ENCODE measurements at places on chromosomes 12 and 14.

DNA sequence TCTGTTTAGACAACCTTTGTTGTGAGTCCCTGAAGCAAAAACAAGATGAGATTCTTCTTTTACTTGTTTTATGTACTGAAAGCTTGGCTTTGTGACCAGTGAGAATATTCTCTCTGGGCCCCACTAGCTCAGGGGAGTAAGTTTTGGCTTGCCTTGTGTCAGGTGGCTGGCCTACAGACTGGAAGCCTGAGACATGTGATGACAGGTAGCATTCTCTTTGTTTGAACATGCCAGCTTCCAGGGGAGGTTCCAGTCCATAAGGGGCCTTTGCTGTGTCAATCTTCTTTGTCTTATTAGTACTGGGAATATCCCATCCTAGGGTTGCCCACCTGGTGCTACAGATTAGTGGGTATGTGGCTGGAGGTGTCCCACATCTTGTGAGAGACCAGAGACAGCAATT, 66.1 kb upstream of the FERMT2 start:
- DNase-seq, result no peak

GRCh38 chr12:55188974-55189556, 31.8 kb upstream of the OR10A7 start:
- no peak for DNase-seq

GRCh38 chr12:80567401-80567800, 123.4 kb downstream of the PTPRQ start:
- no peak for DNase-seq

- DNase-seq, result no peak
These were observed 311.2 kb downstream of the DUSP6 start for GRCh38 chr12:89041078-89041477.

GRCh38 chr12:6772331-6772695, at the start of gene LAG3:
TSS of gene LAG3 (plus strand) at chr12:6772520. CDS start at chr12:6772853, 333 bp downstream.
- no peak for DNase-seq

Data from occipital lobe (tissue), 3 donors.